ENCODE measurements at places on chromosomes 1 and 21.

DNA sequence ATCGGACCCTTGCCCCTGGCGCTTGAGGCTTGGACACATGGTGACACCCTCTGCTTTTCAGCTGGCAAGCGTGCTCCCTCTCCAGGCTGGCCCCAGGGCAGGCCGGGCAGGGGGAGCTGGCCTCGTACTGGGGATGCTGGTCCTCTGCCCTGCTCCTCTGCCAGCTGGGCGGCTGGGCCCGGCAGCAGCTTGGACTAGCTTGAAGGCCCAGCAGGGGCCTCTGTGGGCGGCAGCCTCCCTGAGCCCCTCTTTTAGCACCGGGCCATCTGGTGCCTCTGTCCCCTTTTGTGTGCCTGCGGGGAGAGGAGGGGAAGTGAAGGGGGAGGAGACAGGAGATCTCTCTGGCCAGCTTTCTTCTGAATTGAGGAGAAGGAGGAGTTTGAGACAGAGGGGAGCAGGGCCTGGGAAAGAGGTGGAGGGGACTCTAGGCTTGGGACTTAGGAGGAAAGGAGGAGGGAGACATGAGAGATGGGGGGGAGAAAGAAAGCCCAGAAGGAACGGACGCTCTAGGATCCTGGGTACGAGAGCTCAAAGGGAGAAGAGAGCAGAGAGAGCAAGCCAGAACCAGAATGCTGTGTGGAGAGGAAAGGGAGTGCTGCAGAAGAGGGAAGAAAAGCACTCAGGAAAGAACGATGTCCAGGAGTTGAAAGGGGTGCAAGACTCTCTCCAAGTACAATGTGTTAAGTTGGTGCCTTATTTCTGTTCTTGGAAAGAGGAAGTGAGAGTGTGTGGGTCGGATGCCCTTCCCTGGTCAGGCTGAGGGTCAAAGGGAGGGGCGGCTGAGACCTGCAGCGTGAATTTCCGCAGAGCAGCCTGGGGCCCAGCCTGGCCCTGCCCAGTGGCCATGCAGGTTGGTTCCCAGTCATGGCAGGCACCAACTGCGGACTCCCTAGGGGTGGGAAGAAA is 40.3 kb downstream of the IER5 start:
- no peak for DNase-seq

GRCh38 chr21:36861595-36862323 is 104.7 kb downstream of the HLCS start:
- DNase-seq, result no peak

GRCh38 chr21:44372616-44373015 is 19.2 kb downstream of the TRPM2 start:
- DNase-seq, result no peak

- DNase-seq, result no peak
Measured at GRCh38 chr1:33569331-33569730, 96.9 kb downstream of the ZSCAN20 start.

DNA sequence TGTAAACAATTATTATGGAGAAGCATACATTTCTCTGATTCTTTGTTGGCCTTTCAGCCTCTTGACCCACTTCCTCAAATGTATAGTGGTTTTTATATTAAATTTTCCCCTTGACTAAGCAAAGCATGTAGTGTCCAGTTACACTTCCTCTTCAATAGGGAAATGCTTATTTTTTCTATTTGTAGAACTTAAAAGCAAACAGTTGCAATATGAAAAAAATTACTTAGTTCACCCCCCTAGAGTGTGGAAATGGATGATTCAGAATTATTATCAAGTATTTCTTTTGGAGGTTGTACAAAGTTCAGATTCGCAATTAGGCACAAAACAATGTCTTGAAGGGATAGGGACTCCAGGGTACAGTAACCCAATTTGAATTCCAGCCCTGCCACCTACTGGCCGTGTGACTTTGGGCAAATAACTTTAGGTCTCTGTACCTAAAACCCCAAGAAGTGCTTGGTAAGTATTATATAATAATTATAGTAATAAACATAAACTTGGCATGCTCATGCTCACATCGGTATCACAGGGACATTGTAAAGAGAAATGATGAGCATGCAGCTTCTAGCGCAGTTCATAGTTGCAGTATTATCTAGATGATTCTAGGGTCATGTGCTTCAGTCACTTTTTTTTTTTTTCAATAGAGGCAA is 28.6 kb upstream of the IFNGR2 start:
- DNase-seq, result peak; percentile 54

DNA sequence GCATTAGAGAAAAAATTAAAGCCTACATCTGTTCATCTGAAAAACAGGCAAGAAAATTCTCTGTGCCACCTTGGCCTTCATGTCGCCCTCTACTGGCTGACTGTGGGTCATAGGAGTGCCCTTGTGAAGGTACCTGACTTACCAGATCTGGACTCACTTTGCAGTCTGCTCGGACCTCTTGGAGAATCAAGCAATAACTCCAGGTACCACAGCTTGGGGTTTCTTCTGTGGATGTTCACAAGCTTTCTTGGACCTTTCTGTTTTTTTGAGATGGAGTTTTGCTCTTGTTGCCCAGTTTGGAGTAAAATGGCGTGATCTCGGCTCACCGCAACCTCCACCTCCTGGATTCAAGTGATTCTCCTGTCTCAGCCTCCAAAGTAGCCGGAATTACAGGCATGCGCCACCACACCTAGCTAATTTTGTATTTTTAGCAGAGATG is 2.4 kb upstream of the PRAMEF18 start:
- peak; percentile 33 for DNase-seq

- DNase-seq, result no peak
Measured at GRCh38 chr1:205811660-205812059, 1.3 kb downstream of the SLC41A1 start.

DNA sequence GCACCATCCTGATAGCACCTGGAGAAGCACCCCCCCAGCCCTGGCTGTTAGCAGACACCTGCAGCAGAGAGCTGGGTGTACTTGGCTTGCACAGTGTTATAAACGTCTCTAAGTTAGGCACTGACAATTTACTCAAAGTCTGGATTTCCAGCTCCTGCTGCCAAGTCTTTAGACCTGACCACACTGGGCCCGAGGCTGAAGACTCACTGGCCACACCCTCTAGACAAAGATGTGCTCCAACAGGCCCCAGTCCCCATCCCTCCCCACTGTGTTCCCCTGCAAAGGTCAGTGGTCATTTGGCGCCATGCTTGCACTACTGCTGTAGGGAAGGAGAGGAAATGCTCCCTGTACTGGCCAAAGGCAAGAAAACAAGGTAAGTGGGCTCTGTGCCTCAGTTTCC is 31.1 kb downstream of the PADI6 start:
- DNase-seq, result no peak

GRCh38 chr1:9229549-9229948 is 5.0 kb upstream of the H6PD start:
- DNase-seq, result no peak

DNA sequence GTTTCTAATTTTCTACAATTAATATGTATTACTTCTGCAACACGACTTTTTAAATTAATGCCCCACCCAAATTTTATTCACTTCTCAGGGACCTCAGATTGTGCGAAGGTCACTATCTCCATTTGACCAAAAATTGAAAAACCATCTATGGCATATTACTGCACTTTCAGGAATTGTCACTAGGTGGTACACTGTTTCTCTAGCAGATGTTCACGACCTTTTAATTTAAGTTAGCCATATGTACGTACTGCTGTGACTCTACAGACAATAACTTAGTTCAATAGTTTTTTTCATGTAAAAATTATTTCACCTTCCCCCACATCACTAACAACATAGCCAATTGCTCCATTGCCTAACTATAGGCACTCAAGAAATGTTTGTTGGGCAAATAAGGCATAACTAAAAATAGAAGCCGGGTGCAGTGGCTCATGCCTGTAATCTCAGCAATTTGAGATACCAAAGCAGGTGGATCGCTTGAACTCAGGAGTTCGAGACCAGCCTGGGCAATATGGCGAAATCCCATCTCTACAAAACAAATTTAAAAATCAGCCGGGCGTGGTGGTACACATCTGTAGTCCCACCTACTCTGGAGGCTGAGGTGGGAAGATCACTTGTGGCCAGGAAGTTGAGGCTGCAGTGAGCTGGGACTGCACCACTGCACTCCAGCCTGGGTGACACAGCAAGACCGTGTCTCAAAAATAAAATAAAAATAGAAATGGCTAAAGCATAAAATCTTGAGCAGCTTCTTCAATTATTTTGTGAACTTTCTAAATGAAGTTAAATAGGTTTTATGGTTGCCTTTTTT is 75.7 kb upstream of the PKN2 start:
- DNase-seq, result no peak

DNA sequence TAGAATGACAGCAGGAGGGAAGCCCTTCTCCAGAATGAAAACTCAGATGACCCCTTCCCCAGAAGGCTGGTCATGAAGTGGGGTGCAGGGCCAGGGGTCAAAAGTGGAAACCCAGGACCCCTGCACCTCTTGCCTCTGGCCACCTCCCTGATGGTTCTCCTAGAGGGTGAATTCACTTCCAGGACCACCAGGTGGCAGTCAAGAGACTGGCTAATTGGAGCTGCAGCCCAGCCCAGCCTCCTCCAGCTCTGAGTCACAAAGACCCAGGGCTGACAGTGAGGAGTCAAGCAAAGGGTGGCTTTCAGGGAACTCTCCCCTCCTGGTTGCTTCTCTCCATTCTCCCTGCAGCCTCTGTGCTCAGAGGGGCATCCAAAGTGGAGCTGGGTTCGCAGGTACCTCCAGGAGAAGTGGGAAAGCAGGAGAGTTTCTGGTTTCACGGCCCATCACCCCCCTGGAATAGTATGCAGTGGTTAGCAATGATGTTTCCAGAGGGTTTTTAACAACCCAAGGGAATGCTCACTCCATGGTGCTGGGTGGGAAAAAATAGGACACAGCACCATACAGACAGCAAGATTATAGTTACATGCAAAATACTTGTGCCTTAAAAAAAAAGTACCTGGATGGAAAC is 6.1 kb upstream of the EPHB2 start:
- DNase-seq, result peak; percentile 73

DNA sequence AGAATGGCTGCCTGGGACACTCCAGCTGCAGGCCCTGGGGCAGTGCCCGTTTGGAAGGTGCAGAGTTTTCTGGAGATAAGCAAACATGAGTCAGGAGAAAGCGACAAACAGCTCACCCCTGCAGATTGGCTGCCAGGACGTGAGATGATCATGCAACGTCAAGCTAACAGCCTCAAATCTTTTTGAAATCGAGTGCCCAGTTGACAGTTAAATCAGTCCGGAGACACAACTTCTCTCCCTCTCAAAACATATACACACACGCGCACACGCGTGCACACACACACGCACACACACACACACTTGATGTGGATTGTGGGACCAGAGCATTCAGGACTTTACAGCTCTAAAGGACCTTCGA is 49.4 kb downstream of the TENT5C start:
- DNase-seq, result no peak

- DNase-seq, result peak; percentile 37
Measured at GRCh38 chr1:66271216-66271903, 262.6 kb upstream of the SGIP1 start.

DNA sequence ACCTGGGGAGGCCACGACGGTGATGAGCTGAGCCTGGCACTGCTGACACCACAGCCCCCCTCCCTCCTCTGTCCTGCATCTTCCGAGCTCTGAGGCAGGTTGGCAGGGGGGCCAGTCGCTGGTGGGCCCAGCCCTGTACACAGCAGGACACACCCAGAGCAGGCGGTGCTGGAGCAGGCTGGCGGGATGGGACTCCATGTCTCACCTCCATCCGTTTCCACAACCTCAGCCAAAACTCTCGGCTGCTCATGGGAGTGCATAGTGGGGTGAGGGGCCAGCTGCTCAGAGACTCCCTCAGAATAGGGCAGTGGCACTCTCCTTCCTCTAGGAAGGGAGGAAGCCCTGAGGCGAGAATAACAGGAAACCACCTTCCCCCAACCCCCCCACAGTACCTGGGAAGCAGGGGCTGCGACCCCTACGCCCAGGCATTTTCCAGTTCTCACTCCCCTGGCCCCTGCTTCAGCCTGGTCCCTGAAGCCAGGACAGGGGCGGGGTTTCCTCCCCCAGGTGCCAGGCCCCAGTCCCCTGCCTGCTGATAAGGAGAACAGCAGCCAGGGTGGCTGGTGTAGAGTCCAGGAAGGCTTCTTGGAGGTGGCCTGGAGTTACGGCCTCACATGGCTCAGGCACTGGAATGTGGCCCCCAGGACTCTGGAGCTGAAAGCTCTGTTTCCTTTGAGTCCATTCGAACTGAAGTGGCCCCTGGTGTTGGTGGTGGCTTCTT is 3.2 kb upstream of the IBA57 start:
- no peak for DNase-seq

DNA sequence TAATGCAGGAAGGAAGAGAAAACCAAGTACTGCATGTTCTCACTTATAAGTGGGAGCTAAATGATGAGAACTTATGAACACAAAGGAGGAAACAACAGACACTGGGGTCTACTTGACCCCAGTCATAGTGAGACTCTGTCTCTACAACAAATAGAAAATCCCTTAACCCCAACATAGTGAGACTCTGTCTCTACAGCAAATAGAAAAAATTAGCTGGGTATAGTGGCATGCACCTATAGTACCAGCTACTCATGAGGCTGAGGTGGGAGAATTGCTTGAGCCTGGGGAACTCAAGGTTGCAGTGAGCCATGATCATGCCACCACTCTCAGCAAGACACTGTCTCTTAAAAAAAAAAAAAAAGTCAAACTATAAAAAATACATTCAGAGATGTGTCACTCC is 42.7 kb downstream of the GIPC2 start:
- DNase-seq, result no peak

DNA sequence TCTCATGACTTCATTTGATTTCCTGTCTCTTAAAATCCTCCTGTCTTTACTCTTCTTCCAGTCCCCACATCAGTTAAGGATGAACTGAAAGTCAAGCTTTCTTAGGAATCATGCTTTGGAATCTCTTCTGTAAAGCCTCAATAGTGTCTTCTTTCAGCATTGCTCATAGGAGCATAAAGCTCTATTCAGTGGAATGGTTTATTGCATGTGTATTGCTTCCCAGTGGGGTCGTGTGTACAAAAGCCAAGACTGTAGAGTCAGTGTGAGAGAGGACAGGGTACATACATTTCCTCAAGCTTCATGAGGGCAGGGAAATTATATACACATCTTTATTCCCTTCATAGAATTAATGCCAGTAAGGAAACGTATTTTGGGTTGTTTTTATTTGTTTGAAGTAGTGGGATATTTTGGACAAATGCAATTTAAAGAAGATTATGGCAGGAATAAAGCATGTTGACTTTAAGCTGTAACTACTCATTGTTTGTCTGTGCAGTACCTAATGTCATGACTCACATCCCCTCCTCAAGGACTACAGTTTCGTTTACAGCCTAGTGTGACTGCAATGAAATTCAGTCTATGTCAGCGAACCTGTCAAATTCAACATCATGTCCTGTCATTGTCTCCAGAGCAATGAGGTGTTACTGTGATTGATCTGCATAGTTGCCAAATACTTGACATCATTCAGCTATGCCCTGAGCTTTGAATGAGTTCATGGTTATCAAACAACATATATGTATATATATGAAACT is 2164.2 kb downstream of the NCAM2 start:
- no peak for DNase-seq

GRCh38 chr1:190124068-190124467 is 353.6 kb downstream of the BRINP3 start:
- no peak for DNase-seq

- DNase-seq, result no peak
Measured at GRCh38 chr1:32172621-32173245, 6.7 kb upstream of the TXLNA start.
